HS-5 (cell line): ENCODE measurements at places on chromosomes 2 and 18.
A peak's percentile ranks its signal among the peaks of the same experiment; 100 is the strongest.

DNA sequence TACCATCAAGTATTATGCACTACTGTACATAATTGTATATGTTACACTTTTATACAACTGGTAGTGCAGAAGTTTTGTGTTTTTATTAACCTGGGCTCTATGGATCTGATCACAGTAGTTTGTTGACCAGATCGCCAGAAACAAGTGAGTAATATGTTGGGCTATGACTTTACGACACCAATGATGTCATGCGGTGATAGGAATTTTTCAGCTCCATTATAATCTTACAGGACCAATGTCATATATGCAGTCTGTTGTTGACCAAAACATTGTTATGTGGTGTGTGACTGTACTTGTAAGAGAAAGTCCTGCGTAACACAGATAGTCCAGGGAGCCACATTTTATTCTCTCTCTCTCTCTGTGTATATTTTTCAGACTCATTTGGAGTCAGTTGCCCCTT lies 4.5 kb upstream of the ACOXL start:
- no peak for DNase-seq

- DNase-seq = no peak
These were observed 142.0 kb upstream of the SPOPL start for GRCh38 chr2:138359532-138359931.

DNA sequence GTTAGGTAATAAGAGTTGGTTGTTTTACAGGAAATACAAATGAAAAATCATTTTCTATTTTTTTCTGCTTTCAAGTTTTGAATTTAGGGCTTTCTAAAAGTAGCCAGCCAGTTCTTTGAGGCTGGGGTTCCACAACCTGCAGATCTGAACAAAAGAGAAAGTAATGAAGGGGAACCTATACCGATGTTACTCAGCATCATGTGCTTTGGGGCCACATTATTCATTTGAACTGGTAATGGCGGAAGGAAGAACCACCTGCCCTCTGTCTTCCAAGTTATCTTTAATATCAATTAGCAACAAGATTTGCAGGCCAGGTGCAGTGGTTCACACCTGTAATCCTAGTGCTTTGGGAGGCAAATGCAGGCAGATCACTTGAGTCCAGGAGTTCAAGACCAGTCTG lies 12.9 kb upstream of the MRO start:
- no peak for DNase-seq

GRCh38 chr2:112923237-112923966 lies 12.4 kb downstream of the IL37 start:
- no peak for DNase-seq

GRCh38 chr18:63161032-63161760 lies 158.4 kb downstream of the BCL2 start:
- no peak for DNase-seq

GRCh38 chr18:63410792-63411191 lies 11.5 kb downstream of the VPS4B start:
- DNase-seq = peak; percentile 43
